Anterior cingulate cortex (tissue), 58 donors: ENCODE measurements at places on chromosomes 2 and 18.

DNA sequence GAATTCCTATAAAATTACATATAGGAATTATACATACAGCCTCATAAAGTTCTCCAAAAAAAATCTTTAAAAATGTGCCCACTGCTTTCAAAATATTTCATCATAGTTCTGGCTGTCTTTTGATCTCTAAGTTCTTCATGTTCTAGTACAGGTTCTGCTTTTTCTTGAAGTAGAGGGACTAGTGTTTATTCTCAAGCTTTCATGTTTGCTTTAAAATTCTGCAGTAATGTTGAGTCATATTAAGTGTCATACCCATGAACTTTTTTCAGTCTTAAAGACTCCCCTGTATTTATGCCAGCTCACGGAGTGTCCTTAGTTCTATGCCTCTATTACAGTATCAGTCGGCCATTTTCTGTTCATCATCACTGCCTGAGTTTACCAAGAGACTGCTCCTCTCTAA lies 54.8 kb upstream of the CCDC141 start:
- DNase-seq: no peak

- no peak for DNase-seq
Measured at GRCh38 chr2:194495046-194495445, 1162.0 kb upstream of the SLC39A10 start.

GRCh38 chr2:218809515-218809914 lies 22.1 kb downstream of the PRKAG3 start:
- DNase-seq: no peak

DNA sequence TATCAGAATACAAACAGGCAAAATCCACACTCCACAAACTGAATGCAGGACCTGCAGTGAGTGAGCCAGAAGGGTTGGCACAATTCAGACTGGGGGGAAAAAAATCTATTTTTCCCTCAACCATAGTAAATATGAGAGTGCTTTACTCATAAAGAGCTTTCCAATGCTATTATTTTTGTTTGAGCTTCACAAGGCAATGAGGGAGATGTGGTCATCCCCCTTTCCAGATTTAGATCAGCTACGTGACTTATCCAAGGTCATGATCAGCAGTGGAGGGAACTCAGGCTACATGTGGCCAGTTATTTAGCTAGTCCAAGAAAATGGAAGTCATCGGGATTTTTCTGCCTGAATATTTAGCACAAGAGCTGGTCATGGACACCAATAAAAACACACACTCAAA lies 120.4 kb upstream of the KLF7 start:
- DNase-seq: no peak

DNA sequence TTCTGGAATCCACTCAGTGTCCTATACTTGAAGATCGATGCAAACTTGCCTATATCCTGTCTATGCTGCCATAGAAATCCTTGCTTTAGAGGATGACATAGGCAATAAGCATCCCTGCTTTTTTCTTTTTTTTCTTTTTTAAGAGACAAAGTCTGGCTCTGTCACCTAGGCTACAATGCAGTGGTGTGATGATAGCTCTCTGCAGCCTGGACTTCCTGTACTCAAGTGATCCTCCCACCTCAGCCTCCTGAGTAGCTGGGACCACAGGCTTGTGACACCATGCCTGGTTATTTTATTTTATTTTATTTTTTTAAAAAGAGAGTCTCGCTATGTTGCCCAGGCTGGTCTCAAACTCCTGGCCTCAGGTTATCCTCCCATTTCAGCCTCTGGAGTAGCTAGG lies 76.9 kb downstream of the LBH start:
- no peak for DNase-seq

DNA sequence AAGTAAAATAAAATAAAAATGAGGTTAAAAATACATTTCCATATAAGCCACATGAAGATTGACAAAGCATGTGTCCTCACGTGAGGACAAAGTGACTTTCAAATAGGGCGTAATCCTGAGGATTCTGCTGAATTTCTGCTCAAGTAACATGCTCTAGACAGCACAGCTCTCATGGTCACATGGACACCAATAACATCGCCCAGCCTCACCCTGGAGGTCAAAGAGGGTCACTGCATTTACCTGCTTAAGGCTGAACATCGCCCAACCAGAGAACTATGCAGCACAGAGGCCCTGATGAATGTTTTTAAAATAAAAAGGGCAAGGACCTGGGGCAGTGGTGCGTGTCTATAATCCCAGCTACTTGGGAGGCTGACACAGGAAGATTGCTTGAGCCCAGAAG lies 30.2 kb downstream of the TGFBRAP1 start:
- DNase-seq: no peak

DNA sequence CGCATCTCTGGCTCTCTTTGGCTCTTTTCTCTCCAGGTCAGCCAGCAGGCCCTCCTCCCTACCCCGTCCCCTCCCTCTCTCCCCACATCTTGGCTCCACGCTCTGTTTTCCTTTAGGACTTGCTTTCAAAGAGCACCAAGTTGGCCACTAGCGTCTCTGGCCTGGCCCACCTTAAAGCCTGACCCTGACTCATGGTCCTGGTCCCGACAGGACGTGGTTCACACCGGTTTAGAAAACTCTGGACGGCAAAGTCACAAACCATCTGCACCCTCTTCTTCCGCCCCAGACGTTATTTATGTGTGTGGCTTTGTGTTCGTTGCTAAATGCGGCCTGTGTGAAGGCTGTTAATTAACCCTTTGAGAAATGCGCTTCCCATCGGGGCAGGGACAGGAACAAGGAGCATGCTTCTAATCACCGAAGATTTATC lies 169.0 kb upstream of the HAAO start:
- peak; percentile 25 for DNase-seq

DNA sequence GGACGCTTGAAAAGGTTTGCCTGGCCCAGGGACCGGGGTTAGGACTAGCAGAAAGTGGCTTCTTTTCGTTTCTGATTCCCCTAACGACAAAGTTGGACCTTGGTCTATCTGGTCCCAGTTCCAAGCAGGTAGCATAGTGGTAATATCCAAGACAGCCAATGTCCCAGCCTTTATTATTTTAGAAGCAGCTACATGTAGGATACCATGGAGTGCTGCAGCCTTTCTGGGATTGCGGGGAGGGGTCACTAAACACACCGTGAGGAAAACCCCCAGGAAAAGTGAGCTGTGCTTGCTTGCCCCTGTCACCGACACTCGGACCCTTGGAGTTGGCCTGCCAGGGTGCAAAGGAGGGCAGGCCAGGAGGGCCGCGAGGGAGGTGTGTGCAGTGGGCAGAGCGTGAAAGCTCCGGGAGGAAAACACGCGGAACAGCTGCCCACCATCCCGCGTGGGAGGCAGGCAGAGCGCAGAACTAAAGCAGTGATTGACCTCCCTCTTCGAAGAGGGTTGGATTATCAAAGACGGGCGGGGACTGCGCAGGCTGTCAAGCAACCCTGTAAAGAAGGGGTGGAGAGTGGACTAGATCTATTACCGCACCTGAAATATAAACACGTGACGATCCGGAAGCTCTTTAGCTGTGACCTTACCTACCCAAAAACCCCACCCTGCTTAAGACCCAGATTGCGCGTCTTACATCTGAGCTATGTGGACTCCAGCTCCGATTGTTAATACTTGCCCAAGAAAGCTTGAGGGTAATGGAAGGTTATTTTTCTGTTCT lies 624 bp upstream of the MAP4K3 start:
- DNase-seq: peak; percentile 22

DNA sequence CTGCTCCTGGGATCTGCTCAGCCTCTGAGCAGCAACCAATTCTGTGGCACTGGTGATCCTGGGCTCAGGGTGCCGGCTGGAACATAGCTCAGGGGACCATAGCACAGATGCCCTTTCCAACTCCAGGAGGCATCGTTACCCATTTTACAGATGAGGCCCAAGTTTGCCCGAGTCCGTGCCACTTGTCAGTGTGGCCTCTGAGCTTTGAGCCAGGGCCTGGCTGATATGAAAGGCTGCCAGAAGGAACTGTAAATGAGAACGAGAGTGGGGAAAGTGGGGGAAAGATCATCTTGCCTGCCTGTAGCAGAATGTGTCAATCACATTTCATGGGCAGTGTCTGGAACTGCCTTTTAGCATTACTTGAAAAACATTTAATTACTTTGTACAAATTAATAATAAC lies 23.3 kb upstream of the FOSL2 start:
- no peak for DNase-seq

DNA sequence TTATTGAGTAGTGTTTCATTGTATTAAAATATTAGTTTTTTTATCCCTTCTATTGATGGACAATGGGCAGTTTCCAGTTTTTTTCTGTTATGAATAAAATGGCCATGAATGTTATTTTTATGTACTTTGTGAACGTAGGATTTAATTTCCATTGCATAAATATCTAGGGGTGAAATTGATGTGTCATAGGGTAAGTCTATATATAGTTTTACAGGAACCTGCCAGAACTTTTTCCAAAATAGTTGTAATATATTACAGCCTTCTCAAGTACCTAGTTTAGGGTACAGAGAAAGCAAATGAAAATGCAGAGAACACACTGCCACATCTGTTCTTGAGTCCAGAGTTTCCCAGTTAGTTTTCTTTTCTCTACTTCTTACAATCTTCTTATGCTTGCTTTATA lies 378.6 kb downstream of the MEIS1 start:
- DNase-seq: no peak

DNA sequence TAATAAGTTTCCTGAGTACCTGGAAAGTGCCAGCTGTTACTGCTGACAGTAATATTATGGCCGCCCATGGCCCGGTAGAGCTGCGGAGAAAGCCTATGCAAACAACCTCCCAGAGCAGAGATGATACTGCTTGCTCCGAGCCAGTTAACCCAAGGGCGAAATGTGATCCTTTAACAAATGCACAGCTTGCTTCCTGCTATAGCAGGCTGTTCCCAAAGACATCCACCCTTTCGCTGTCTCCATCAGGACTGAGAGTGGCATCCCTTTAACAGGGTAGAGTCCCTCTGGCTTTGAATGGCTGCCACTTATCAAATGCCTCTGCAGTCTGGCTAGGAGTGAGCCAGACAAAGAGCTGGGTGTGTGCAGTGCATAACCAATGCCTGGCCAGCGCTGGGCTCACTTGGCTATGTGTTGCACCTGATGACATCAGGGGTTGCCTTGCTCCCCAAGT lies 69.7 kb upstream of the DAPL1 start:
- no peak for DNase-seq

GRCh38 chr2:240596080-240596460 lies 9.5 kb downstream of the CAPN10 start:
- DNase-seq: no peak

DNA sequence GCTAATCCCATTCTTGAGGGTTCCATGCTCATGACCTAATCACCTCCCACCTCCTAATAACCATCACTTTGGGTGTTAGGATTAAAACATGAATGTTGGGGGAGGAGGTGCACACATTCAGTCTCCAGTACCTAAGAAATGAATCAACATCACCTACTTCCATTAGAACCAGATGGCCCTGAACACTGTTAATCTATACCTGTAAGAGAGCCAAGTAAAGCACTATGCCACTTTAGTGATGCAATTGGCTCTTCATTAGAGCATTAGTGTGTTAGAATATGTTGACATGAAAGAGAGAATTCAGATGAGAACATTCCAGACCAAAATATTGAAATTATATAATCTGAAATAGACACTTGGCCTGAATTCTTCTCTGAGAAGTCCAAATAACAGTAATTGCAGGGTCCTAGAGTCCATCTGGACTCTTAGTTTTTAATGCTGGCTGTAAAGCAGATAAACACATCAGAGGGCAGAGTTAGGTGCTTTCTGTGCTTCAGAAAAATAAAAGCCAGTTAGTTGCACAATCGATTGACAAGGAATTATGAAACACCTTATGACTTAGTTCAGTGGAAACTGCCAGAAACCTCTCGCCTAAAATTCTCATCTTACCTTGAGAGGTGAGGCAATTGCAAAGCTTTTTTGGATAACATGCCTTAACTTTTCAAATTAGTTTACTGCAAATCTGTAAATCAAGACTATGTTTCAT lies 923.7 kb downstream of the SLC4A3 start:
- no peak for DNase-seq

DNA sequence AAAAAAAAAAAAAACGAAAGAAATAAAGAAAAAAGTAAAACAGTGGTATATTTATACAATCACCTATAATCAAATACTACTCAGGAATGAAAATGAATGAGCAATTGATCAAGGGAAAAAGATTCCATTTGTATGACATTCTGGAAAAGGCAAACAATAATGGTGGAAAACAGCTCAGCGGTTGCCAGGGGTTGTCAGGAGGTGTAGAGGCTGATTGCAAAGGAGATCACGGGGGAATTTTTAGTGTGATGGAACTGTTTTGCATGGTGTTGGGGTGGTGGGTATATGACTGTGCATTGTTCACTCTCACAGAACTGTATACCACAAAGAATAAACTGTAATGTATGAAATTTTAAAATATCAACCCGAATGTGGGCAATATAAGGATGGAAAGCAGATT lies 45.5 kb upstream of the INPP4A start:
- DNase-seq: no peak

- DNase-seq: no peak
Measured at GRCh38 chr2:240624950-240625621, at the start of gene GPR35. GPR35 (plus strand) TSS chr2:240625480; CDS start chr2:240629953, 4,473 bp downstream.

- peak; percentile 30 for DNase-seq
Measured at GRCh38 chr2:209579230-209579749, 155.4 kb downstream of the MAP2 start.

- no peak for DNase-seq
Measured at GRCh38 chr2:38549851-38550250, 52.9 kb downstream of the HNRNPLL start.

DNA sequence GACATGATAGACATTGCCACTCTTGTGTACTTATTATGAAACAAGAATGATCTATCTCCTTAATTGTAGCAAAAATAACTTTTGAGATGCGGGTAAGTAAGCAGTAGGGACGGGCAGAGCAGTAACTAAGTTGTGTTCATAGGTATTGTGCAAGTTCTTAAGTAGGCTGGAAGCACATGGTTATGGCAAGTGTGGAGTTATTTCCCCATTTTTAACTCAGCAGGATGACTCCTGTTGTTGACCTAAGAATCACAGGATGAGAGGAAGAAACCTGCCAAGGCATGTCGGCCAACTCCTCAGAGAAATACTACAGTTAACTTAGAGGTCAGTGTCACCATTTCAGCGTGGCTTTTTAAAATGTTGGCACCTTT lies 51.1 kb upstream of the FN1 start:
- no peak for DNase-seq

- no peak for DNase-seq
Measured at GRCh38 chr18:23634692-23635091, 28.0 kb downstream of the ANKRD29 start.

GRCh38 chr18:77056344-77057005 lies 76.1 kb downstream of the MBP start:
- DNase-seq: no peak

DNA sequence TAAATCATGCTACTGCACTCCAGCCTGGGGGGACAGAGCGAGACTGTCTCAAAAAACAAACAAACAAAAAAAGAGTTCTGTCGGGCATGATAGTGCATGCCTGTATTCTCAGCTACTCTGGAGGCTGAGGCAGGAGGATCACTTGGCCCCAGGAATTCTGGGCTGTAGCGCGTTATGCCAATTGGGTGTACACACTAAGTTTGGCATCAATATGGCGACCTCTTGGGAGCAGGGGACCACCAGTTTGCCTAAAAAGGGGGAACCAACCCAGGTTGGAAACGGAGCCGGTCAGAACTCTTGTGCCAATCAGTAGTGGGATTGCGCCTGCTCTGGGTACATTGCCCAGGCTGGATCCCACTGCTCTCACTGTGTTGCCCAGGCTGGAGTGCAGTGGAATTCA lies 49.7 kb downstream of the SDC1 start:
- DNase-seq: no peak
